Cerebellar nuclear complex (tissue), 1 donor: ENCODE measurements at places on chromosomes 6 and 20.

DNA sequence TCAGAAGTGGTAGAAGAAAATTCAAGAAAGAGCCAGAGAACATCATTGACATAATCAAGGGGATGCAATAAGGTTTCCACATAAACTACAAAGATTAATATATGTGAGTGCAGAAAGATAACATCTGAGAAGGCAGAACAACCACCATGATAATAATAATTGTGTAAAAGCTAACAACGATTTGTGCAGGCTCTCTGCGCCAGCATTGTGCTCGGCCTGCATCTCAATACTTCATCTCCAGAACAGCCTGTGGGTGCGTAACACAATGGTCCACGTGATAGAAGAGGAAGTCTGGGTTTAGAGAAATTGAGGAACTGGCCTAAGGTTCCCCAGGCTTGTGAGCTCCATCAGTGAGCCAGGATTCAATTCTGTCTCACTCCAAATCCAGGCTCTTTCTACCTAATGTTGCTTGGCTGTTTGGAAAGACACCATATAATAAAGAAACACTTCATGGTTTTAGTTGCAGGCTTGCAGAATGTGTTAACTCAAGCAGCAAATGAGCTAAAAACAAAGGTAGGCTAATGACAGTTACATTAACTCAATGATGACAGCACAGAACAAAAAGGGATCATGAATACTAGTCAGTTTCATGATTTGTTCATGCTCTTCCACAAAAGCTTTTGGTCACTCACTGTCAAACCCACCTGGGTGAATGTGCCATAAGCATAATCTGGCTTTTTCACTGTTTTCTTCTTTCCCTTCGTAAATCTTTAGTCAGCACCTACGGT, 71.2 kb downstream of the LY86 start:
- DNase-seq, result no peak

GRCh38 chr6:47360388-47360787, 50.7 kb upstream of the TNFRSF21 start:
- DNase-seq, result no peak

GRCh38 chr6:129966125-129966524, 52.3 kb upstream of the L3MBTL3 start:
- DNase-seq, result no peak

DNA sequence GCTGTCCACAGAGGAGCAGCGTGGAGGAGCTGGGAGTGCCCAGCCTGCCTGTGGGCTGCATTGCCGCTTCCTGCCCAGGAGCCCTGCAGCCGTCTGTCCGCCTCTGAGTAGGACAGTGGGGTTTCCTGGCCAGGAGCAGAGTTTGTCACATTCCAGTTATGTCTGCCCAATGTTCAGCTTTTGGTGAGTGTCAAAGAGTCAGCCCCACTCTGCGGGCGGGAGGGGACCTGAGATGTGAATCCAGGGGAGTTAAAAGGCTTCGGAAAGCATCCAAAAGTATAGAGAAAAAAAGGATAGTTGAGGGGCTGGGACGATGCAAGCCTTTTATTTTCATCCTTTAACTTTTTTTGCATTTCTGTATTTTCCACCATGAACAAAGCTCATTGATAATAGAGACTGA, 7.2 kb upstream of the GATA5 start:
- no peak for DNase-seq

DNA sequence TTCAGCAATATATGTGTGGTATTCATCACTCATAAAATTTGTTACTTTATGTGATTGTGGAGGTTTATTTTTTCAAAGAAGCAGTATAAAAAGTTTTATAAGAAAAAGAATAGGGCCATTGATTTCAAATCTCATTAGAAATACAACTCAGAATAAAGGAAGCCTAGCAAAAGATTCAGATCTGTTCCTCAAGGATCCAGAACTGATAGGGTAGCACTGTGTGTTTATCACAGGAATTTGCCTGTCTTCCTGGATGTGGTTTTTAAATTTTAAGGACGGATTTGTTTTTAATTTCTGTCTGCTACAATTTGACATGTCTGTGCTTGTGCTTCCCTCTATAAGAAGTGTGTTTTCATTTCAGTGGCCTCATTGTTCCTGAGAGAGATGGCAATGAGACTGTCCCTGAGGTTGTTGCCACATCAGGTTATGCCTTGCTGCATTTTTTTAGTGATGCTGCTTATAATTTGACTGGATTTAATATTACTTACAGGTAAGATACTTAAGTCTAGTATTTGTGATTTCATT, 74.6 kb downstream of the ATRN start:
- DNase-seq, result no peak

DNA sequence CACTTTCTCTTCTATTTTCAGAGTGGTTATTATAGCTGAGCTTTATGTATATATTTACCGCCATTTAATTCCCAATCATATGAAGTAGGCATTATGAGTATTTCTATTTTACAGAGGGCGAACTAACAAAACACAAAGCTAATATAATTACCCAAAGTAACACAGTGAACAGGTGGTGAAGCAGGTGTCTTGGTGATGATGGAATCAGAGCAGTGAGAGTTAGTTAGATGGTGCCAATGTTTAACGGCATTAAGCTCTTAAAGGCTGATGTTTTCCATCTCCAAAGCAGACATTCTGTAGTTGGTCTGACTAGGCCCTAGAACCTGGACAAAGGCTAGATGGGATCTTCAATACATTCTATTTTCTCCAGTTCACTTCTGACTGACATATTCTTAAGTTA, 551.1 kb upstream of the SYNCRIP start:
- DNase-seq, result peak; percentile 20

GRCh38 chr20:63750807-63751470, 11.4 kb downstream of the SLC2A4RG start:
- no peak for DNase-seq

DNA sequence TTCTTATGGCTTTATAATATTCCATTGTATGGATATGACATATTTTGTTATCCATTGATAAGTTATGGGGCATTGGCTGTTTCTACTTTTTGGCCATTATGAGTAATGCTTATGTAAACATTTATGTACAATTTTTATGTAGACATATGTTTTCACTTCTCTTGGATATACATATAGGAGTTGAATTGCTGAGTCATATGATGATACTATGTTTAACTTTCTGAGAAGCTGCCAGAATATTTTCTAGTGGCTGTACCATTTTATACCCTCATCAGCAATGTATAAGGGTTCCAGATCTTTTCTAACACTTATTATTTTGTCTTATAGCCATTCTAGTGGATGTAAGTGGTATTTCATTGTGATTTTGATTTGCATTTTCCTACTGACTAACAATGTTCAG, 23.1 kb downstream of the OTOR start:
- DNase-seq, result no peak

- no peak for DNase-seq
These were observed 11.5 kb upstream of the ZNF133 start for GRCh38 chr20:18276821-18277220.

DNA sequence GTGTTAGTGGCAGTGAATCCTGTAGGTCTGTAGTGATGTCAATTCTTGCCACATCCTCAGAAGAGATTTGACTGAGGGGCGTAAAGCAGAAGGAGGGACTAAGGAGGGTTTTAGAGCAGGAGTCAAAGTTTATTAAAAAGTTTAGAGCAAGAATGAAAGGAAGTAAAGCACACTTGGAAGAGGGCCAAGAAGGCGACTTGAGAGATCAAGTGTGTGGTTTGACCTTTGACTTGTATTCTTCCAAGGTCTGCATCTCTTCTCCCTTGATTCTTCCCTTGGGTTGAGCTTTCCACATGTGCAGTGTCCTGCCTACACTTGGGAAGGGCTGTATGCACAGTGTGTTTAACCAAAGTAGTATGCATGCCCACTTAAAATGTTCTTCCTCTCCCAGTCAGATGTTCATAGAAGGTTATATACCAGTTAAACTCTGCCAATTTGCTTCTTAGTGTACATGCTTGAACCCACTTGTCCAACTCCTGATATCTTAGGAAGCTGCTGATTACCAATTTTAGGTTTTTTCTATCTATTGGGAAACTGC, 627.6 kb downstream of the MMUT start:
- no peak for DNase-seq

DNA sequence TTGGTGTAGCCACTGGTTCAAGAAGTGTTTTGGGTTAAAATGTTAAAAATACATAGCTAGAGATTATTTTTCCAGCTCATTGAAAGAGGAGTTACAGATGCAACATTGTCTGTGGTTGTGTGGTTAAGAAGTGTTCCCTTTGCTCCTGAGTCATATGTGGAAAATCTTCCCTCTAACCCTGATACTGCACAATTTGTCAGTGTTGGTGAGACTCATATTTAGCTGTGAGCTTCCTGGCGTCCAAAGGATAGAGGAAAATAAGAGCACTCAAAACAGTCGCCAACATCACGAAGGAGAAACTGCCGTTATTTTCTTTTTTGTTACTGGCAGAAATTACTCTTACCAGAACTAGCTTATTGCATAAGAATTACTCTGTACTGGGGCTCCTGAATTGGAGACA, 250.4 kb downstream of the CDH4 start:
- no peak for DNase-seq

GRCh38 chr20:63830841-63831588, at the start of gene ZBTB46:
Gene ZBTB46 (minus strand): TSS chr20:63831264. CDS start chr20:63790757, 40,507 bp downstream.
- no peak for DNase-seq

DNA sequence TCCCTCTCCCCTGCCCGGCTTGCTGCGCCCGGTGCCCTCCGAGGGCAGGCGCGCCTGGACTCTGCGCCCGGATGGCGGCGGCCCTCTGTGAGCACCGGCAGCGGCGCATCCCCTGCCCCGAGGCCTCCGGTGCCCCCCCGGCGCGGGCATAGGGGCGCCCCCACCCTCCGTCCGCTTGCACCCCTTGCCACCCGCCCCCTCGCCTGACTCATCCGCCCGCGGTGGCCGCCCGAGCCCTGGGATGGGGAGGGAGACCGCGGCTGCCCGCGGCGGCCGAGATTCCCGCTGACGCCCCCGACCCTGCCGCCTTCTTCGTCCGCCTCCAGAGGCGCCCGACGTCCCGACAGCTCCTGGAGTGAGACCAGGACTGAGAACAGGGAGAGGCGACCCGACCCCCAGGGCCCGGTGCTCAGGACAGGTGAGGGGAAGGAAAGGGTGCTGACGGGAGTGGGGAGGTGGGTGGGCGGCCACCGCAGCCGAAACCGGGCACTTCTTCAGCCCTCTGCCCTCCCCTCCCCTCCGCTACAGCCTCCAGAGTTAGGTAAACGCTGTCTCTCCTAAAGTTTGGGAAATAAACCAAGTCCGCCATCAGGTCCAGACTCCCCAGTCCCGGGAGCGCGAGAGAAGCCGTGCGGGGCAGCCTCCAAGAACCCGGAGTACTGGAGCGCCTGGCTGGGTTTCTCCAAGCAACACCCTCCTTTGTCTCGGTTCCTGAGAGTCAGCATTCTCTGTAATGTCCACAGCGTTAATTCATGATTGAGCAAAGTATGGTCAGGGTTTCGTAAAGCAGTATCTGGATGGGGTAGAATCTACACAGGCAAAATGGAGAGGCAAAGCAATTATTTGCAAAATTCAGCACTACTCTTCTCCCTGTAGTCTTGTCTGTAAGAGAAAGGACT, 539 bp downstream of the TMEM200A start:
- no peak for DNase-seq

DNA sequence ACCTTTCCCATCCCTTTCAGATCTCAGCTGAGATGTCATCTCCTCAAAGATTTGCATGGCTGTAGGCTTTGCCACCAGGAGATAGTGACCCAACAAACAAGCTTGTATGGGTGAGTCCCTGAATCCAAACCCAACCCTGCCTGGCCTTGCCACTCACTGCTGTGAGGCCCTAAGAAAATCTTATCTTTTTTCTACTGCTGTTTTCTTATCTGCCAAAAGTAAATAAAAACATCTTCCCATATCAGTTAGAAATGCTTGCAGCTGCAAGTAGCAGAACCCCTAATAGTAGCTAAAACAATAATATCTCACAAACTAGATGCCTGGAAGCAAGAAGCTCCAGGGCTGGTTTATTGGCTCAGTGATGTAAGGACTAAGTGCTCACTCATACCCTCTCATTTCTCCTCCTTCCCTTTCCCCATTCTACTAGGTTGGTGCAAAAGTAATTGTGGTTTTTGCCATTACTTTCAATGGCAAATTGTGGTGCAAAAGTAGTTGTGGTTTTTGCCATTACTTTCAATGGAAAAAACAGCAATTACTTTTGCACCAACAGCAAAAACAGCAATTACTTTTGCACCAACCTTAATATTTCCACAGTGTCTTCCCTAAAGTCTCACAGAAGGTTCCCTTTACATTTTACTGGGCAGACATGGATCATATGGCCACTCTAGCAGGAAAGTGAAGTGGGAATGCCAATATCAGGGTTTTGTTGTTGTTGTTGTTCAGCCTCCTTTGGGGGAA, 56.7 kb upstream of the PSMF1 start:
- DNase-seq, result no peak

DNA sequence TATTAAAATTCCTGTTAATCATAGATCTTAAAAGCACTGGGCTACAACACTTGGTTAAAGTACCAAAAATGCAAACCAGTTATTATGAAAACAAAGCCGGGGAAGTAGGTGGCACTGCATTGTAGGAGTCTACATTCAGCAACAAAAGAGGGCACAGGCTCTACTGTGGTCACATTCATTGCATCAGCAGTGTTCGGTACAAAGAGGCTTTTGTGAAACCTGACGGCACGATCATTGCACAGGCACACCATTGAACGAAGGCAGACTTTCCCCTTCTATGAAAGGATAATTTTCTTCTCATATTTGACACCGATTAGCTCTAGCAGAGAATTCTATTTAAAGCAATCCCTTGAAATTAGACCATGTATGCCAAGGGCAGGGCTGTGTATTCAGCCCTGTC, 44.6 kb upstream of the AGPAT4 start:
- DNase-seq, result no peak
